ENCODE measurements at places on chromosomes 7 and 10. TPM values are rescaled to one million over a fixed set of nuclear protein-coding genes. Genes with fewer than 3 reads are reported as not detected.
A peak's percentile ranks its signal among the peaks of the same experiment; 100 is the strongest.

DNA sequence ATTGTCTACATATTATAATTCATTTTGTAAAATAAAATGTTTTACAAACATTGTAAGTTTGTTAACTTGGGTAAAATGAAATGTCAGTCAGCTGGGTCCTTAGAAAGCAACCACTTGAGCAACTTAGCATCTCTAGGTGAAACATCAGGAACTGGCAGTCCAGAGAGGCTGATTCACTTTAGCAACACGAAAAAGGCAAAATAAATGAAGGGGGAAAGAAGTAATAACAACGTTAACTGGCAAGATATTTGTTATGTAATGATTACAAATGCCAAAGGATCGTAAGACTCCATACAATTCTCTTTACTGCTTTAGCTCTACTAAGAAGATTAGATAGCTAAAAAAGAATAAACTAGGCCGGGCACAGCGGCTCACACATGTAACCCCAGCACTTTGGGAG lies 5.0 kb downstream of the PDZD8 start:
- no peak overlapping the region for H3K27ac ChIP-seq
- peaks cover 43% of the 10 kb centered on the region for H3K4me1 ChIP-seq
- no peaks in the 10 kb centered on the region for H3K27me3 ChIP-seq
- no peak for DNase-seq
- H3K36me3 ChIP-seq, result no peaks in the 10 kb centered on the region
- H3K4me3 ChIP-seq, result no peak overlapping the region

- H3K4me3 ChIP-seq, result peak overlapping the region; percentile 27
- no peaks in the 10 kb centered on the region for H3K4me1 ChIP-seq
- DNase-seq, result no peak
- H3K36me3 ChIP-seq, result no peaks in the 10 kb centered on the region
- no peaks in the 10 kb centered on the region for H3K27me3 ChIP-seq
These were observed 116.1 kb downstream of the GPR37 start for GRCh38 chr7:124649397-124650014.

DNA sequence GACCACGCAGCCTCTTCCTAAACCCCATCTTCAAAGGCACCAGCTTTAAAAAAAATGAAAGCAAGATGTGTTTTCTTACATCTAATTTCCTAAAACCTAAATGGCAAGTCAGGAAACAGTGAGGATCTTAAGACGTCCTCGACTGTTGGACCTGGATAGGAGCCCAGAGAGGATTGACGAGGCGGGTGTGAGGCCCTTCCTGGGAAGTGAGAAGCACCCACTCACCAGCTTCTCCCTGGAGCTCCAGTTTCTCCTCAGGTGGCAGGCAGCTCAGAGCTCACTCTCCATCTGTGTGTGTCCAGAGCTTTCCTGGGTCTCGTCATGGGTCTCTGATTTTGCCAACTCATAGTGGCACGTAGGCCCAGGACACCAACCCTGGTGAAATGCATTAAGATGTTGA lies 614.0 kb upstream of the AUTS2 start:
- DNase-seq, result no peak
- no peaks in the 10 kb centered on the region for H3K4me1 ChIP-seq
- H3K27me3 ChIP-seq, result no peaks in the 10 kb centered on the region
- H3K4me3 ChIP-seq, result no peak overlapping the region
- H3K36me3 ChIP-seq, result no peaks in the 10 kb centered on the region

DNA sequence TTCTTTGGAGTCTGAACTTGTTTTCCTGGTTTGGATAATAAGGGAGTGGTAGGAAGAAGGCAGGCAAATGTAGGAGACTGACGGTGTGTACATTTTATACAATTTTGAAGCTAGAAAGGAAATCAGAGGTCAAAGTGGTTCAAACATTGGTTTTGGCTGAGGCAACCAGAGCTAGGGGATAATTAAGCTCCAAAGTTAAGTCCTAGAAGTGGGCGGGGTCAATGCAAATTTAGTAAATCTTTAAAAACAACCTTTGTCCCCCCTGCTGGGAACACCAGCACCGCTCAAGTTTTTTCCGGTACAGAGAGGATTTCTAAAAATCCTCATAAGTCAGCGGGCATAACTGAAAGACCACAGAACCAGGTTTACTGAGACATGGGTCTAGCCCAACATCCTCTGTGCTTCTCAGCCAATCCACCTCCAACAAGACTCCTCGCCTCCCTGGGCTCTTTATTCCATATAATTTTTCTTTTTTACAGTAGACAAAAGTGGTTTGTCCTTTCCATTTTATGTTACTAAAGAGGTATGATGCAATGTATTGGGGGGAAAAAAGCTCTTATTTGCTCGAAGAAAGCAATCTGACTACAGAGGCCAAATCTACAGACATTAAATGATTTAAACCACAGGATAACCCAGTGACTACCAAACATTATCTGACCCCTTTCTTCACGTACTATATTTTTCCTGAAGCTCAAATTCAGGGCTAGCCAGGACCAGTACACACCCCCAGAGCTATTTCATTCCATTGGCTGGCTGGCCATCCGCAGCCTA lies 1.6 kb downstream of the GLUD1 start:
- no peak for DNase-seq
- peaks cover 14% of the 10 kb centered on the region for H3K4me1 ChIP-seq
- H3K36me3 ChIP-seq, result no peaks in the 10 kb centered on the region
- H3K4me3 ChIP-seq, result peak overlapping the region; percentile 85

DNA sequence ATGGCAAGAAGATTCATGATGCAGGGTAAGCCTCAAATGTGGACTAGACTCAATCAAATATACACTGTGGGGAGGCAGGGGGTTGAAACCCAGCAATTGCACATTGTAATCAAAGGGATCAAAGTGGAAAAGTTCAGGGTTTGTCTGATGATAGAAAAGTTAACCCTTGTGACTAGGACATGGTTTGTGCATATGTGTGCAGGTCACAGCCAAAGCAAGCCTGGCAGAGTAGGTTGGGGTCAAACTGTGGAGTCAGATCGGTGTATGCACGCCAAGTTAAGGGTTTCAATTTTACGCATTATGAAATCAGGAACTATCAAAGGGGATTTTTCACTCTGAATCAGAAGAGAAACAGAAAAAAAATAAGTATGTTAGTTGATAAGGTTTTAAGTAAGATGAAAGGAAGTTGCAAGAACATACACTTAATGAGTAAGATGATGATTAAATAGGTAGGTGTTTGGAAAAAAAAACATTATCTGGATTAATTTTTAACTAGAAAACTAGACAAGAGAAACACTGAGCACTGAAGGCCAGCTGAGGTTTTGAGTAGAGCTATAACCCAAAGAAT lies 188.3 kb downstream of the DGKB start:
- no peak for DNase-seq
- no peaks in the 10 kb centered on the region for H3K27me3 ChIP-seq
- H3K36me3 ChIP-seq, result no peaks in the 10 kb centered on the region

GRCh38 chr10:68202960-68203353 lies 29.0 kb downstream of the ATOH7 start:
- H3K27me3 ChIP-seq, result no peaks in the 10 kb centered on the region
- H3K27ac ChIP-seq, result no peak overlapping the region
- no peak overlapping the region for H3K4me3 ChIP-seq
- DNase-seq, result no peak
- H3K4me1 ChIP-seq, result no peaks in the 10 kb centered on the region
- no peaks in the 10 kb centered on the region for H3K36me3 ChIP-seq

GRCh38 chr10:71999360-72000072 lies 35.3 kb downstream of the CHST3 start:
- no peak for DNase-seq
- peak overlapping the region; percentile 78 for H3K27ac ChIP-seq
- no peaks in the 10 kb centered on the region for H3K27me3 ChIP-seq
- H3K4me1 ChIP-seq, result peaks cover 69% of the 10 kb centered on the region

- no peaks in the 10 kb centered on the region for H3K4me1 ChIP-seq
- no peak for DNase-seq
- H3K27ac ChIP-seq, result no peak overlapping the region
- H3K27me3 ChIP-seq, result no peaks in the 10 kb centered on the region
- no peaks in the 10 kb centered on the region for H3K36me3 ChIP-seq
- H3K4me3 ChIP-seq, result no peak overlapping the region
These were observed 57.1 kb upstream of the DYNC1I1 start for GRCh38 chr7:95715274-95715673.

DNA sequence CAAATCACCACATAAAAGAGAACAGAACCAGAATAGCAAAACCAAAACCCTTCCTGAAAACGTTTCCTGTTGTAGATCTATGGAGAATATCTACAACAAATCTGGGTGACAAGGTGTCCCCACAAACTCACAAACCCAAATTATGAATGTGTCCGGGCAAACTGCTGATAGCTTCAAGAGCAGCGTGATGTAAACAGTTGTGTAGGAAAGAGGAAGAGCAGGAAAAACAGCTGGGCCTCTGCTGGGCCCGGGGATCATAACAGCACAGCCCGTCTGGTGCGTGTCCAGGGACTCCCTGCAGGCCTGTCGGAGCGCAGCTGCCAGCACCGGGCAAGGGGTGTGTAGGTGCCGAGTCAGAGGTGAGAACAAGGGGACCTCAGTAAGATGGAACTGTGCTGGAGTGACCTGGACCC lies 53.7 kb downstream of the KCNH2 start:
- DNase-seq, result no peak
- no peaks in the 10 kb centered on the region for H3K4me1 ChIP-seq
- H3K27me3 ChIP-seq, result no peaks in the 10 kb centered on the region
- H3K27ac ChIP-seq, result no peak overlapping the region

- H3K27me3 ChIP-seq, result no peaks in the 10 kb centered on the region
- peak overlapping the region; percentile 96 for H3K4me3 ChIP-seq
- peaks cover 36% of the 10 kb centered on the region for H3K4me1 ChIP-seq
- no peak for DNase-seq
- H3K36me3 ChIP-seq, result no peaks in the 10 kb centered on the region
These were observed 517 bp downstream of the ITGB1 start for GRCh38 chr10:32957341-32958084.

DNA sequence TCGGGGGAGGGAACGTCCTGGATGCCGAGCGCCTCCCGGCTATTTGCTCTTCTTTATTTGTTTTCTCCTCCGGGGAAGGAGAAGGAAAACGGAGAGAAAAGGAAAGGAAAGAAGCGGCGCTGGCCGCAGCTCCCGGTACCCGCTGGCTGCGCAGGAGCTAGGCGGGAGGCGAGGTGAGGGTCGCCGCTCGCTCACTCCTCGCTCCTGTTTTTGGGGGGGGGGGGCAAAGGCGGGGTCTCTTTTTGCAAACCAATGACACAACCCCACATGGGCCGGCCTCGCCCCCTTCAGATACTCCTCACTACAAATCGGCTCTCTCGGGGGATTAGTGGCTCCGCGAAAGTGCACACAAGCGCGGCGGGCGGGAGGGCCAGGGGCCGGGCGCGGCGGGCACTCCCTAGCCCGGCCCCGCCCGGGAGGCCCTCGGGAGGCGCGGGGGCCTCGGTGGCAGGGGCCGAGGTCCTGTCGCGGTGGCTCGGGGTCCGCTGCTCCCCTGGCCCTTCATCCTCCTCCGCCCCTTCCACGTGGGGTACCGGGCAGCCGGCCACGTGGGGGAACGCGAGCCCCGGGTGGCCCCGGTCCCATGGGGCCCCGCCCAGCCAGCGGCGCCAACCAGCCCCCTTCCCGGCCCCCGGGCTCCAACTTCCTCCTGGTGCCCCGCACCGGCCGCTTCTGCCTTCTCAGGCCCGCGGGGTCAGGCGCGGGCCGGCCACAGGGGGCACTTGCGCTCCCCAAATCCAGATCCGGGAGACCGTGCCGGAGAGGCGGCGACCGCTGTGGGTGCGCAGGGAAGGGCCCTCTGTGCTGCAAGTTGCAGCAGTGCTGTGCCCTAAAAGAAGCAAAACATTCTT lies 718 bp upstream of the CTBP2 start:
- peak overlapping the region; percentile 92 for H3K27ac ChIP-seq
- H3K36me3 ChIP-seq, result no peaks in the 10 kb centered on the region
- DNase-seq, result no peak
- peak overlapping the region; percentile 93 for H3K4me3 ChIP-seq

DNA sequence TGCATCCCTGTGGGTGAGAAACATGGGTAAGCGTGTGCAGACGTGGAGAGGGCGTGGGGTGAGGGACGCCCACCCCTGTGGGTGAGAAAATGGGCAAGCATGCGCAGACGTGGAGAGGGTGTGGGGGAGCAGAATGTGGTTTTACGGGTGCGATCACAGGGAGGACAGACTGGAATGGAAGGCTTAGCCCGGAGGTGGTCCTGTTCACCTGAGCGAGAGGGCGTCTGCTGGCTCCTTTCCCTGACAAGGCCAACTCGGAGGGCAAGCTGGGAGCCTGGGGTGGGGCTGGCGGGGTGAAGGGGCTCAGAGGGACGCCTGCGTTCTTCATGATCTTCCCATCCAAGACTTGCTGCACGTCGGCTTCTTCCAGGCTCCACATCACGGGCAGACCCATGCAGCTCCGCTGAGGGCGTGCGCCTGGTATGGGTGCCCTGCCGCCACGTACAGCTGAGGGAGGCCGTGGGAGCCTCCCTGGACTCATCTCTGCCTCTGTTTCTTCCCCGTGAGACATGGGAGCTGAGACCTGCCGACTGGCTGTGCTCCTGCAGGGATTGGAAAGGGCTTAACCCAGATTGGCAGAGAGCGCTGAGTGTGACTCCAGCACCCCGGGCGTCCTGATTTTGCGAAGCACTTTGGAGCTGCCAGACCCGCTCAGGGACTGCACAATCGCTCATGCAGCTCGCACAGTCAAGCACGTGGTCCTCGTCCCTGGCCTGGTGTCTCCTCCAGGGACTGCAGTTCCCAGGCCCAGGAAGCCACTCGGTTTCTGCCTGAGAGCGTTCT lies 74.3 kb upstream of the SHH start:
- no peaks in the 10 kb centered on the region for H3K36me3 ChIP-seq
- DNase-seq, result no peak
- H3K27me3 ChIP-seq, result no peaks in the 10 kb centered on the region
- H3K27ac ChIP-seq, result no peak overlapping the region
- H3K4me3 ChIP-seq, result no peak overlapping the region
- H3K4me1 ChIP-seq, result no peaks in the 10 kb centered on the region

DNA sequence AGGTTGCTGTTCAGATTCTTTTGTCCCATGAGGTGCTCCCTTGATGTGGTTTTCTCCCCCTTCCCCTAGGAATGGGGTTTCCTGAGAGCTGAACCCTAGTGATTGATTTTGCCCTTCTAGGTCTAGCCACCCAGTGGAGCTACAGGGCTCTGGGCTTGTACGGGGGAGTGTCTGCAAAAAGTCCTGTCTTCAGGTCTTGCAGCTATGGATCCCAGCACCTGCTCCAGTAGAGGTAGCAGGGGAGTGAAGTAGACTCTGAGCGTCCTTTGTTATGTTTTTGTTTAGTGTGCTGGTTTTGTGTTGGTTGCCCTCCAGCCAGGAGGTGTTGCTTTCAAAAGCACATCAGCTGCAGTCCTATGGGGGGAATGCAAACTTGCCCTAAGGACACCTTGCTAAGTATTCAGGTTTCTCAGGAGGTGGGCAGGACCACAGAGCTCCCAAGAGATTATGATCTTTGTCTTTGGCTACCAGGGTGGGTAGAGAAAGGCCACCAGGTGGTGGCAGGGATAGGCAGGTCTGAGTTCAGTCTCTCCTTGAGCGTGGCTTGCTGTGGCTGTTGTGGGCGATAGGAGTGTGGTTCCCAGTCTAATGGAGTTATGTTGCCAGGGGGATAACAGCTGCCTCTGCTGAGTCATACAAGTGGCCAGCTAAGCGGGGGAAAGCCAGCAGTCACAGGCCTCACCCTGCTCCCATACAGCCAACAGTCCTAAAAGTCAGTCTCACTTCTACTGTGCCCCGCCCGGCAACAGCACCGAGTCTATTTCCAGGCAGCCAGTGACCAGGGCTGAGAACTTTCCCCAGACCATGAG lies 92.4 kb upstream of the JCAD start:
- peak; percentile 29 for DNase-seq
- H3K27me3 ChIP-seq, result no peaks in the 10 kb centered on the region
- H3K4me3 ChIP-seq, result no peak overlapping the region
- H3K27ac ChIP-seq, result no peak overlapping the region
- H3K36me3 ChIP-seq, result no peaks in the 10 kb centered on the region

ANK3 gene
- 55.4 TPM for total RNA-seq

LIPK gene
- total RNA-seq, result not detected

BPGM gene
- 20.0 TPM for total RNA-seq

SEMA3D gene
- 18.5 TPM for total RNA-seq

FLNC gene
- total RNA-seq, result 157 TPM

Data from thoracic aorta (tissue), 2 donors.